Left ventricle myocardium inferior (tissue), 1 donor: ENCODE measurements at places on chromosomes 4 and X. TPM values are rescaled to one million over a fixed set of nuclear protein-coding genes. Genes with fewer than 3 reads are reported as not detected.
A peak's percentile ranks its signal among the peaks of the same experiment; 100 is the strongest.

The TRO gene
- 1.9 TPM for total RNA-seq

The HTN3 gene
- not detected for total RNA-seq

The C4orf36 gene
- 0.96 TPM for total RNA-seq

The MAGEA9B gene
- not detected for total RNA-seq

The RFC1 gene
- total RNA-seq = 22.0 TPM

The USP17L5 gene
- total RNA-seq = not detected

DNA sequence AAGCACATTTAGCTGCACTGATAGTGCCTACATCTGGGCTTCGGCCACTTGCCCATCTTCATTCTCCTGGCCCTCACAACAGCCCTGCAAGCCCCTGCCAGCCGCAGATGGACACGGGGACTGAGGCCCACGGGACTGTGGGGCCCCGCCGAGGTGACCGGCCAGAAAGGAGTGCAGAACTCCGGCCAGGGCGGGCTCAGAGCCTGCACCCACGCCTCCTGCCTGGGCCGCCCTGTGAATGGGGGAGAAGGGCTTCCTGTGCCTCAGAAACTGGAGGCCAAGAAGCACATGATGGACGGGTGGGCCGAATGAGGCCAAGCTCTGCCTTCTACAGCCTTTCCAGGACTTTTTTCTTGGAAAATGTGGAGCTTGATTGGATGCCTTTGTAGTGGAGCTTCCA lies 35.7 kb upstream of the HGFAC start:
- peaks cover 13% of the 10 kb centered on the region for H3K4me1 ChIP-seq
- H3K4me3 ChIP-seq = no peak overlapping the region
- H3K36me3 ChIP-seq = no peaks in the 10 kb centered on the region

DNA sequence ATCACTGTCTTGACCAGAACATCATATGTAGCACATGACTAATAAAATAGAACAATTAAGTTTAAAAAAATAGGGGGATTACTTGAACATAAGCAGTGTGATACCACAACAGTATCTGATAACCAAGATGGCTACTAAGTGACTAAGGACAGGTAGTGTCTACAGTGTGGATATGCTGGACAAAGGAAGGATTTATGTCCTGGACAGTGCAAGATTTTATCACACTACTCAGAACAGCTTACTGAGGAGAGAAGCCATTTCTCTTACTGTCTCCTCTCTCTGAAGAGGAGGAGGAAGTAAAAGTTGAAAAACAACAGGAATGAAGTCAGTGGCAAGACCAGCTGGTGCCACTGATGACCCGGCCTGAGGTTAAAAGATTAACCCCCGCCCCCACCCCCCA lies 4.0 kb upstream of the SLC10A7 start:
- peaks cover 25% of the 10 kb centered on the region for H3K4me1 ChIP-seq
- H3K27me3 ChIP-seq = no peaks in the 10 kb centered on the region
- DNase-seq = no peak
- H3K27ac ChIP-seq = no peak overlapping the region
- H3K4me3 ChIP-seq = no peak overlapping the region

- H3K36me3 ChIP-seq = peaks cover 36% of the 10 kb centered on the region
- no peaks in the 10 kb centered on the region for H3K4me1 ChIP-seq
- H3K27me3 ChIP-seq = no peaks in the 10 kb centered on the region
- DNase-seq = no peak
- no peak overlapping the region for H3K4me3 ChIP-seq
- no peak overlapping the region for H3K27ac ChIP-seq
These were observed 31.8 kb upstream of the ZCCHC13 start for GRCh38 chrX:74272230-74272629.

DNA sequence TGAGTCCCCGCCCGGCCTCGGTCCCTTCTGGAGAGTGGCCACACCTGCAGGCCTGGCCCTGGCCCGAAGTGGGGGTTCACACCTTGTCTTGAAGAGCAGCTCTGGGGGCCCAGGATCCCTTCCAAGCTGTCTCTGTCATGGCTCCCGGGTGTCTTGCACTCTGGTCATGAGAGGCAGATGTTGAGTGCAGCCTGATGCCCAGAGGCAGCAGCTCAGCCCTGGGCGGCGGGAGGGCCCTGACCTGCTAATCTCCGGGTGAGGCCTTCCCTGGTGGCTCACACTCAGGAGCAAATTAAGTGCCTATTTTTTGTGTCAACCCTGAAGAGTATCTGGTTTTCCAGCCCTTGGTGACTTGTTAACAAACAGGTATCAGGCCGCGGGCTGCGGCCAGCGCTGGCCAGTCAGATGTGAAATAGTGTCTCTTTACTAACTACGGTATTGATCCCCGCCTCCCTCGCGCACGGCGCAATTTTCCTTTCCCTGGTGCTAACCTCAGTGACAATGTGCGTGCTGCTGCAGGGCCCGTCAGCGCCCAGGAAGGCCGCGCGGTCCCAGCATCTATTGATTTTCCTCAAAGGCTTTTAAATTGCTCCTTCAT lies 24.2 kb downstream of the NKX1-1 start:
- H3K4me1 ChIP-seq = no peaks in the 10 kb centered on the region
- no peak overlapping the region for H3K4me3 ChIP-seq
- no peak overlapping the region for H3K27ac ChIP-seq
- peak; percentile 9 for DNase-seq
- H3K27me3 ChIP-seq = no peaks in the 10 kb centered on the region
- H3K36me3 ChIP-seq = peaks cover 42% of the 10 kb centered on the region

- no peak overlapping the region for H3K27ac ChIP-seq
- no peak for DNase-seq
- H3K27me3 ChIP-seq = peaks cover 34% of the 10 kb centered on the region
- H3K36me3 ChIP-seq = no peaks in the 10 kb centered on the region
These were observed 1.1 kb downstream of the FSTL5 start for GRCh38 chr4:162162672-162163071.

GRCh38 chr4:26964994-26965393 lies 104.4 kb downstream of the STIM2 start:
- H3K4me1 ChIP-seq = no peaks in the 10 kb centered on the region
- no peak overlapping the region for H3K27ac ChIP-seq
- H3K36me3 ChIP-seq = no peaks in the 10 kb centered on the region
- DNase-seq = no peak
- no peak overlapping the region for H3K4me3 ChIP-seq

DNA sequence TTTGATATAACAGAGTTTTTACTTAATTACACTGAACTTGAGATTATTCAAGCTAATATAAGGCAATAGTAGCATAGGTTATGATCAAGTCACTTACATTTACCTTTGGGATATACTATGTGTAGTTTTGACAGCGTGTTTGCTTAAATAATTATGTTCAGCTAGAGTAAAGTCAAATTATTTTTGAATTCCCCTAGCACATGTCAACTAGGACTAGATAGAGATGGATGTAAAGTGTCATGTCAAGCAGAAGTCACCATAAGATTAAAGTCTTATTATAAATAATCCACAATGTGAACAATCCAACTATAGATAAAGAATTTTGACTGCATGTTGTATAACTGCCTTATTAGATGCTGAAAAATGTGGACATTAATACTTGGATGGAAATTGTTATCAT lies 665.2 kb downstream of the GRID2 start:
- H3K27me3 ChIP-seq = no peaks in the 10 kb centered on the region
- H3K36me3 ChIP-seq = no peaks in the 10 kb centered on the region
- H3K27ac ChIP-seq = no peak overlapping the region
- no peak for DNase-seq
- H3K4me3 ChIP-seq = no peak overlapping the region
- H3K4me1 ChIP-seq = no peaks in the 10 kb centered on the region

GRCh38 chr4:8201321-8201781 lies 2.3 kb downstream of the SH3TC1 start:
- H3K4me1 ChIP-seq = peaks cover 53% of the 10 kb centered on the region
- H3K27me3 ChIP-seq = no peaks in the 10 kb centered on the region
- peak overlapping the region; percentile 66 for H3K4me3 ChIP-seq

DNA sequence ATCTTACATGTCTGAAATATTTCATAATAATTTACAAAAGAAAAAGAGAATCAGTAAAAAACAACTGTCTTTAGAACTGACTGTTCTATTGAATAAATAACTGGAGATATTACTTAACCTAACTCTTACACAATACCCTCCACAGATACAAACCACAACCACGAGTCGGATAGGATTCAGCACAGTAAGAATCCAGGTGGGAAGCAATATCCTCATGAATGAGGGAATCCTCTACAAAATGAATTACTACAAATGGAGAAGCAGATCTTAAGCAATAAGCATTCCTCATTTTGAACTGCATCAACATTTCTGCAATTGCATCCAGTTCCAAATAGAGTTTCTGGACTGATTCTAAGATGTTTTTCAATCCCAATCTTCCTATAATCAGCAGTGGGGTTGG lies 227.1 kb downstream of the SH2D1A start:
- H3K4me1 ChIP-seq = no peaks in the 10 kb centered on the region
- H3K27me3 ChIP-seq = no peaks in the 10 kb centered on the region
- H3K27ac ChIP-seq = no peak overlapping the region
- no peak for DNase-seq
- H3K4me3 ChIP-seq = no peak overlapping the region

DNA sequence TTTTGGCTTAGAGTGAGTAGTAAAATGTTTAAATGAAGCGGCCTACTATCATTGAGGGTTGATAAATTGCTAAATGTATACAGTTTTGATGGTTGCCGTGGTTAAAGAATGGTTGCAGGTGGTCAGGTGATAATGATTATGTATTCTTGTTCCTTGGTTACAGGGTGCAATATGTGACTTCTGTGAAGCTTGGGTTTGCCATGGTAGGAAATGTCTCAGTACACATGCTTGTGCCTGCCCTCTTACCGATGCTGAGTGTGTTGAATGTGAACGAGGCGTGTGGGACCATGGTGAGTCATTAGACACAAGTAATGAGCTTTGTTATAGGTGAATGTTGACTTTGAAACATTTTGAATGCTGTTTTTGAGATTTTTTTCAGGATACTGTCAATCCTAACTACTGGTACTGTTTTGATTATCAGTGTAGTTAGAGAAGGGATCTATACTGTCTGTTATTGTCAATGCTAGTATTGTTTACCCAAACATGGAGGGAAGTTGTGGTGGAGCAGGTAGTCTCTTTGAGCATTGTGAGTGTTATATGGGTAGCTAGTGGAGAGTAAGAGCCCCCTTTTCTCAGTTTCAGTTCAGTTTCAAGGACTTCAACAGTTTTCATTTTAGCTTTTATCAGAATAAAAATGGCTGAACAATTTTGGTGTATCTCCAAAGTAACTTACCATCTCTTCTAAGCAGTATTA lies 8.9 kb downstream of the ZNF330 start:
- DNase-seq = no peak
- peaks cover 27% of the 10 kb centered on the region for H3K4me1 ChIP-seq
- H3K36me3 ChIP-seq = peaks cover 94% of the 10 kb centered on the region
- no peaks in the 10 kb centered on the region for H3K27me3 ChIP-seq
- H3K4me3 ChIP-seq = no peak overlapping the region
- H3K27ac ChIP-seq = no peak overlapping the region

DNA sequence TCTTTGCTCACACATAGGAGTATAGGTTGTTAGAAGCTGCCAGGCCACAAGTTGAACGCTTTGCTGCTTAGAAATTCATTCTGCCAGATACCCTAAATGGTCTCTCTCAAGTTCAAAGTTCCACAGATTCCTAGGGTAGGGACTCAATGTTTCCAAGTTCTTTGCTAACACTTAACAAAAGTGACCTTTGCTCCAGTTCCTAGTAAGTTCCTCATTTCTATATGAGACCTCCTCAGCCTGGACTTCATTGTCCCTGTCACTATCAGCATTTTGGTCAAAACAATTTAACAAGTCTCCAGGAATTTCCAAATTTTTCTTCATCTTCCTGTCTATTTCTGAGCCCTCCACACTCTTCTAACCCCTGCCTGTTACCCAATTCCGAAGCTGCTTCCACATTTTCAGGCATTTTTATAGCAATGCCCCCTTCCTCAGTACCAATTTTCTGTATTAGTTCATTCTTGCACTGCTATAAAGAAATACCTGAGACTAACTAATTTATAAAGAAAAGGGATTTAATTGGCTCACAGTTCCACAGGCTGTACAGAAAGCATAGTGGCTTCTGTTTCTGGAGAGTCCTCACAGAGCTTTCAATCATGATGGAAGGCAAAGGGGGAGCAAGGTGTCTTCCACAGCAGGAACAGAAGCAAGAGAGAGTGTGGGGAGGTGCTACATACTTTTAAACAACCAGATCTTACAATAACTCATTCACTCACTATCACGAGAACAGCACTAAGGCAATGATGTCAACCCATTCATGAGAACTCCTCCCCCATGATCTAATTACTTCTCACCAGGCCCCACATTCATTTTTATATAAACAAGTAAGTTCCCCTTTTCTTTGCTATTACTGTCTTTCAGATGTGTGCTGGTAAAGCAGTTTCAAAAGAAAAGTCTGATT lies 11.5 kb upstream of the TLR1 start:
- DNase-seq = no peak
- no peaks in the 10 kb centered on the region for H3K4me1 ChIP-seq
- peaks cover 13% of the 10 kb centered on the region for H3K27me3 ChIP-seq

- peaks cover 28% of the 10 kb centered on the region for H3K27me3 ChIP-seq
- no peak overlapping the region for H3K4me3 ChIP-seq
- no peak overlapping the region for H3K27ac ChIP-seq
- no peak for DNase-seq
- no peaks in the 10 kb centered on the region for H3K4me1 ChIP-seq
These were observed 14.5 kb downstream of the CDS1 start for GRCh38 chr4:84597450-84597849.

- no peak overlapping the region for H3K4me3 ChIP-seq
- no peak for DNase-seq
- H3K4me1 ChIP-seq = no peaks in the 10 kb centered on the region
These were observed 187.9 kb upstream of the IL15 start for GRCh38 chr4:141448490-141448889.

- peaks cover 3% of the 10 kb centered on the region for H3K36me3 ChIP-seq
- H3K4me1 ChIP-seq = peaks cover 30% of the 10 kb centered on the region
- H3K27me3 ChIP-seq = no peaks in the 10 kb centered on the region
- DNase-seq = no peak
These were observed 81.5 kb upstream of the CD99 start for GRCh38 chrX:2609431-2610238.
